Activated CD4-positive, alpha-beta T cell treated with anti-CD3 and anti-CD28 coated beads, Interleukin-2, amount 10 ng/mL, durations not matched to agents 7 days and 5 days (primary cell): ENCODE measurements at places on chromosomes 2 and 18. TPM values are rescaled to one million over a fixed set of nuclear protein-coding genes. Genes with fewer than 3 reads are reported as not detected.

The FAM228A gene
- total RNA-seq: not detected

The DIPK1C gene
- total RNA-seq: not detected

The CDKL4 gene
- 0.50 TPM for total RNA-seq

The CHRNA1 gene
- not detected for total RNA-seq

DNA sequence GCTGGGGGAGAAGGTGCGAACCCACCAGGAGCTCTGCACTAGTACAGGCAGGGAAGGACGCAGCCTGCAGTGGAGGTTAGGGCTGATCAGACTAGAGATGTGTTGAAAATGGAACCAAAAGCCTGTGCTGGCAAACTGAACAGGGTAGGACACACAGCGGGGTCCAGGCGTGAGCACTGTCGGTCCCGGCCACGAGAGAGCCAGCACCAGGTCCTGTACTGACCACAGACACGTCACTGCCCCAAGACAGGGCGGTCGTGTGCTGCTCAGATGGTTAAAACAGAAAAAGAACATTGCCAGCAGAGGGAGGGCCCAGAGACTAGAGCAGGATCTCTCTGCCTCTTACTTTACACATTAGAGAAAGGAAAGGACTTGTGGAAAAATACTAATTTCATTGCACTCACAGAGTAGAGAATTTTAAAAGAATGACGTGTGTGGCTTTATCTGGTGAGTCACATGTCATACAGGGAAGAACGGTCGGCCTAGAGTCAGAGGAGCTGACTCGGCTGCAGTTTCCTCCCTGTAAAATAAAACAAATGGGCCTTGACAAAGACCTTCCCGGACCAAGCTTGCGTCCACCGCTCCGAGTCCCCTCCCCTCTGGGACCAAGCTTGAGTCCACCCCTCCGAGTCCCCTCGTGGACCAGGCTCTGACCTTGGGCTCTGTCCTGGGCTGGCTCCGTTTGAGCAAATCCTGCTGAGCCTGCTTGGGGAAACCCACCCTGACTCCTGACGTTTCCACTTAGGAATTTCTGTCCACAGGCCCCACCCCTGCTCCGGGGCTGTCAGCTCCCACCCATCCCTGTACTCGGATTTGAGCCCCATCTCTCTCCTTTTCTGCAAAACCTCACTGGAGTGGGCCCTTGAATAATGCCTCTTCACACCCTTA is 16.7 kb upstream of the ADI1 start:
- H3K27me3 ChIP-seq: no peaks in the 10 kb centered on the region
- peak overlapping the region; percentile 73 for H3K4me3 ChIP-seq
- DNase-seq: no peak
- peaks cover 10% of the 10 kb centered on the region for H3K4me1 ChIP-seq

DNA sequence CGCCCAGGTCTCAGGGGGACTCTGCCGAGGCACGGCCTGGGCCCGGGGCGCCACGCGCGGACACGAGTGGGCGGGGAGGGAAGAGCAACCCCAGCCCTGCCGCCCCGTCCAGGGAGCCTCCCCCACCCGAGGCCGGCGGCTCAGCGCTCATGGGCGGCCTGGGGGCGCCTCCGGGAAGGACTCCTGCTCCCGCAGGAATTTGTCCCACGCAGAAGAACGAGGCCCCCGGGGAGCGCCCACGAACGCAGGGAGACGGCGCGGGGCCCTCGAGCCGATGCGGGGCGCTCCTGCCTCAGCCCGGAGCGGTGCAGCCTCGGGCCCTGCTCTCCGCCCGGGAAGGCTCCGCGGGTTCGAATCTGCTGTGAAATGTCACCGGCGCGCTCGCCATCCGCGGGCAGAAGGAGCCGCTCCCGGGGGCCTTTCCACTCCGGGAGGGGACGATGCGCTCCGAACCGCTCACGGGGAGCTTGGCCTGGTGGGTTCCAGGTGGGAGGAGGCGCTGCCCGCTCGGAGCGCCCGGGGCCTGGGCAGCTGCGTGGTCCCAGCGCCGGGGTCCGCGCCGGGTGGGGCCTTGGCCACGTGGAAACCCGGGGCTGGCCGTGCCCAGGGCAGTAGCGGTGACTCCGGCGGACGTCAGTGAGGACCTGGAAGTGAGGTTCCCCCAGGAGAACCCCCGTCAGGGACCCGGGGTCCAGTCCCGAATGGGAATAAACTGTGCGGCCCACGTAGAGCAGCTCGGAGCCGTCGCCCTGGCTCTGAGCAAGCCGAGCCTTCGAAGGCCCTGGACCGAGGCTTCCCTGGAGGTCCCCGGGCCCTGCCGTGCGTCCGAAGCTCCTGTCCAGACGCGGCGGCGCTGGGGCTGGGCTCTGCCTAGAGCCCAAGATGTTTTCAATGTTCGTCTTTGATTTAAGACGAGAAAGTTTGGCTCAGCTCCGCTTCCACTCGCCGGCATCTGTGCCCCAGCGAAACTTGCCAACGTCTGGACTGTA is 41.4 kb upstream of the CTDP1 start:
- no peaks in the 10 kb centered on the region for H3K4me1 ChIP-seq
- no peak overlapping the region for H3K4me3 ChIP-seq
- H3K27me3 ChIP-seq: peaks cover 5% of the 10 kb centered on the region
- H3K36me3 ChIP-seq: no peaks in the 10 kb centered on the region
- DNase-seq: no peak

DNA sequence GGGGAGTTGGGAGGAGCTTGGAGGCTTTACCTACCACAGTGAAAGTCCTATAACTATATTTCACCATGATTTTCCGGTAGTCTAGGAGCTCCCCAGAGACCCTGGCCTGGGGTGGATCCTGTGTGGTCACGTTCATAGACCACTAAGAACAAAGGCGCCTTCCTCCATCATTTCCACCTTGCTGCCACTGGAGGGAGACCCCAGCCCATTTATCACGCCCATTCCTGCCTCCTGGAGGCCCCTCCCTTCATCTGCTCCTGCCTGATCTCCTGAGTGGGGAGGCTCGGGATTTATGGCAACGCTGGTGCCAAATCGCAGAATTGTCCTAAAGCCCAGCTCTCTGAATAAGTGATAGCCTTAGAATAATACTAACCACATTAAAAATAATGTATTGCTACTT is 507.6 kb upstream of the SPHKAP start:
- H3K27me3 ChIP-seq: no peaks in the 10 kb centered on the region
- H3K4me1 ChIP-seq: no peaks in the 10 kb centered on the region
- no peaks in the 10 kb centered on the region for H3K36me3 ChIP-seq
- H3K4me3 ChIP-seq: no peak overlapping the region
- no peak overlapping the region for H3K27ac ChIP-seq

DNA sequence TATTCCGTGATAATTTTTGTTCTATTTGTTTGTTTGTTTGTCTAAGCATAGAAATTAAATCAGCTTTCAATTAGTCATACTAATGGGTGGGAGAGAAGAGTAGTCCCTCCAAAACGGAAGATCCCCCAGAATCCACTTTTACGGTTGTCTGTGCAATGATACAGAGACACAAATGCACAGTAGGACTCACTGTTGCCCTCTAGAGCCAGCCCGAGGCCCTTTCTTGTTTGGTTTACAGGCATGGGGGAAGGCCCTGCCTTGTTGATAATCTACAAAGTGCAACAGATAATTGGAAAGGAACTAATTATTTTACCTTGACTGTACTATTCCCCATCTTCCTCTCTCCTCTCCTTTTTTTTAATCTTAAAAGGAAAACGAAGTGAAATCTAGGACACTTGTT is 121.1 kb downstream of the ACOXL start:
- no peaks in the 10 kb centered on the region for H3K36me3 ChIP-seq
- peaks cover 35% of the 10 kb centered on the region for H3K27me3 ChIP-seq
- H3K27ac ChIP-seq: peak overlapping the region; percentile 15
- peaks cover 43% of the 10 kb centered on the region for H3K4me1 ChIP-seq
- H3K4me3 ChIP-seq: no peak overlapping the region

GRCh38 chr2:19529677-19530076 is 171.3 kb upstream of the OSR1 start:
- H3K4me1 ChIP-seq: no peaks in the 10 kb centered on the region
- no peak overlapping the region for H3K27ac ChIP-seq
- DNase-seq: no peak
- peaks cover 5% of the 10 kb centered on the region for H3K27me3 ChIP-seq
- no peaks in the 10 kb centered on the region for H3K36me3 ChIP-seq

GRCh38 chr2:222318712-222319585 is 20.2 kb upstream of the PAX3 start:
- no peaks in the 10 kb centered on the region for H3K36me3 ChIP-seq
- H3K27ac ChIP-seq: no peak overlapping the region
- no peak for DNase-seq
- H3K27me3 ChIP-seq: peaks cover 61% of the 10 kb centered on the region
- peaks cover 19% of the 10 kb centered on the region for H3K4me1 ChIP-seq
- H3K4me3 ChIP-seq: peak overlapping the region; percentile 76

GRCh38 chr18:13578400-13578799 is 148.0 kb downstream of the FAM210A start:
- H3K36me3 ChIP-seq: peaks cover 15% of the 10 kb centered on the region
- H3K27ac ChIP-seq: peak overlapping the region; percentile 75
- H3K4me3 ChIP-seq: no peak overlapping the region
- H3K4me1 ChIP-seq: peaks cover 61% of the 10 kb centered on the region
- no peak for DNase-seq

- H3K27ac ChIP-seq: no peak overlapping the region
- peaks cover 64% of the 10 kb centered on the region for H3K27me3 ChIP-seq
- no peak for DNase-seq
- H3K4me1 ChIP-seq: peaks cover 1% of the 10 kb centered on the region
- no peaks in the 10 kb centered on the region for H3K36me3 ChIP-seq
Measured at GRCh38 chr2:66578054-66578686, 143.2 kb downstream of the MEIS1 start.

DNA sequence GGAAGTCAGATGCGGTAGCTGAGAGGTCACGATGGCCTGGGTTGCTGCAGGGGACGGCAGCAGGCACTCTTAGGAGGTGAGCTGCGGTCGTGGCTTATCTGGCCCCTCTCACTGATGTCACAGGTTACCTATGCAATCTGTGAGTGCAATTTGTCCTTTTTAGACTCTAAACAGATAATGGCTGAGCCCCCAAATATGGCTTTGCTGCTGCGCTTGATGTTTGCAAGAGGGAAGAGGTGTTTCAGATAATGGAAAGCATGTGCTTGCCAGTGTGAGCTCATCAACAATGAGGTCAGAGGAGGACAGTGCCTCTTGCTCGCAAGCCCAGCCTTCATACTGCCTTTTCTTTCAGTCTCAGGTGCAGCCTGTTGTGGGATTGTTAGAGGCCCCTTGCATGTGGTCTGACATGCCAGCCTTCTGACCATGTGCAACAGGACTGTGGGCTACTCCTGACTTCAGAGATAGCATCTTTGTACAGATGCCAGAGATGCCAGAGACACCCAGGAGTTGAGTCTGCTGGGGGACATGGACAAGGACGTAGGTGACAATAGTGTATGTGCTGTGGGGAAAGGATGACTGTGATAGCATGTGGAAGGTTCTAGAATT is 151.3 kb downstream of the TANC1 start:
- no peaks in the 10 kb centered on the region for H3K27me3 ChIP-seq
- H3K36me3 ChIP-seq: no peaks in the 10 kb centered on the region
- peaks cover 15% of the 10 kb centered on the region for H3K4me1 ChIP-seq
- DNase-seq: no peak
- H3K4me3 ChIP-seq: no peak overlapping the region
- no peak overlapping the region for H3K27ac ChIP-seq

DNA sequence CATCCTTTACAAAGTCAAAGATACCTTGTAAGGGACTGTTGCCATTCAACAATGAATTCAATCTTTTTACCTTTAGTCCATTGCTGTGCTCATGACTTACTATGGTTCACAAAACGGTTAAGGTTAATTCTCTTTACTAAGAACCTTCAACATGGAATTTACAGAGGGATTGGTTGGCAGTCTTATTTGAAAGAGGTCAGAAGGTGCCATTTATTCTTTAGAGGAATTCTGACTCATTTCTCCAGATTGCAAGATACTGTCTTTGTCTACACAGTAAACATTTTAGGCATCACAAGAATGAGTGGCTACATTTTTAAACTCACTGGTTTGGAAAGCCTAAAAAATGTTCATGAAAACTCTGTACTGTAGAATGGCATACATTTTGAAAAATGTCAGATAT is 17.4 kb downstream of the KCNH7 start:
- no peak overlapping the region for H3K27ac ChIP-seq
- H3K27me3 ChIP-seq: no peaks in the 10 kb centered on the region
- H3K36me3 ChIP-seq: no peaks in the 10 kb centered on the region
- no peak for DNase-seq

- no peak for DNase-seq
- H3K4me3 ChIP-seq: no peak overlapping the region
- no peaks in the 10 kb centered on the region for H3K36me3 ChIP-seq
- no peak overlapping the region for H3K27ac ChIP-seq
- H3K4me1 ChIP-seq: no peaks in the 10 kb centered on the region
- H3K27me3 ChIP-seq: peaks cover 3% of the 10 kb centered on the region
Measured at GRCh38 chr2:29618024-29618423, 303.4 kb downstream of the ALK start.
